Fibroblast of lung (primary cell): ENCODE measurements at places on chromosomes 4 and X. TPM values are rescaled to one million over a fixed set of nuclear protein-coding genes. Genes with fewer than 3 reads are reported as not detected.
A peak's percentile ranks its signal among the peaks of the same experiment; 100 is the strongest.

Gene POU4F2
- polyA plus RNA-seq, result not detected in 2 replicates

Gene PPP2R2C
- polyA plus RNA-seq, result 0.10 and 0.17 TPM in 2 replicates

DNA sequence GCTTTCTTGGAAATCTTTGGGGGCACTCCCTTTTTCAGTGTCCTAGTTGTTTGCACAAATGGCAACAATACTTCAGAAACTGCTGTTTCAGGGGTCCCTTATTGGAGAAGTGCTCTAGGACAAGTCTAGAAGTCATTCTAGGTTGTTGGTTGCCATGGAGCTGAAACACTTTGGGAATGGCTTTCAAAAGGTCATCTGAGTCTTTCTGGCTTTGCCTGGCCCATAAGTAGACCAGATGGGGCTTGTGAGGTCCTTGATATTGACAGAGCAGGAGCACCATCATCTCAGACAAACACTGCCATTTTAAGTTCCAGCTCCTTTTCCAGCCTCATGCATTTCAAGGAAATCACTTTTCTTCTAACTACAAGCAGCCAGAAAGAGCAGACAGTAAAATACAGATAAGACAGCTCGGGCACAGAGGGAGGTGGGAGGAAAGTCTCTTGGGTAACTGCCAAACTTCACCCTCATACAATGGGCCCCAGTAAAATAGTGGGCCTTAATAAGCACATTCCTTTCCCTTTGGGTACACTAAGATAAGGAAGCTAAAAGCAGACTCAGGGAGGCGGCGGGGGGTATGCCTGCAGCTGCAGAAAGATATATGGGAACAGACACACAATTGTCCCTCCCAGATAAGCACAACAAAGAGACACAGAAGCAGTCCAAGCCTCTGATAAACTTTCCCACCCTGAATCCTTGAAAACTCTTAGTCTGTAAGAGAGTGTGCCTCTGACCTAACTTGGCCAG is 8.5 kb upstream of the NXF3 start:
- no peak for DNase-seq

GRCh38 chr4:73948291-73948690 is 33.5 kb downstream of the PF4 start:
- DNase-seq, result no peak

Gene RLIM
- polyA plus RNA-seq, result 25.0 and 29.9 TPM in 2 replicates

Gene GK2
- not detected in 2 replicates for polyA plus RNA-seq

Gene ZNF157
- polyA plus RNA-seq, result 0.02 TPM in 1 of 2 replicates, not detected in the other

- no peak for DNase-seq
These were observed 17.7 kb downstream of the OGT start for GRCh38 chrX:71550578-71550977.

DNA sequence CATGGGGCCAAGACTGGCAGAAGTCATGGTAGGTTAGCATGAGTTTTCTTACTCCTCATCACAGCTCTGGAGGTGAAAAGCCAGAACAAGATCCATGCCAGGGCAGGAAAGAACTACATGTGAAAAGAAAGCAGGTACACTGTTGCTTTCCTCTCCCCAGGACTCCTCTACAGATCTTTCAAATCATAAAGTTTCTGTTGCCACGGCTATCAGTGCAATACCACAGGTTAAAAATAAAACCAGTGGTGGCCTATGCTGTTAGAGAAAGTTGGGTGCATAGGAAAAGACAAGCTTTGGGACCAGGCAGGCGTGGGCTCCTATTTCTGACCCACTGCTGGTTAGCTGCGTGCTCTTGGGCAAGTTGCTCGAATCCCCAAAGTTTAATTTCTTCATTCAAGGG is 81.4 kb downstream of the SH3RF1 start:
- no peak for DNase-seq

Gene VCX3B
- not detected in 2 replicates for polyA plus RNA-seq

Gene VSIG4
- polyA plus RNA-seq, result not detected in 2 replicates

DNA sequence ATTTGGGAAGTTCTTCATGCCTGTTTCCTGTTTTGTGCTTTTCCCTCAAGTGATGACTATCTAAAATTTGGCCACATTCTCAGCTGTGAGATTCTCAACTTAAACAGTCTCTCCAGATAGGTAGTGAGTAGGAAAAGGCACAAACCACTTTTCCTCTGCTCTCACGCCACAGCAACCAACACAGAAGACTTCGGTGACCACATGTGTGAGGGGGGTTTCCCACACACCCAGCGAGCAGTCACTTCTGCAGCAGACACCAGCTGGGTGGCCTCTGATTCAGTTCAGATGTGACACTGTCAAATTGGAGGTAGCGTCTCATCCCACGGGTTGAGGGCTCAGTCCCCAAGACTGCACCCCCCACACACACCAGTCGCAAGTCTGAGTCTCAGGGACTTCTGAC is 25.1 kb upstream of the CLDN34 start:
- DNase-seq, result no peak

DNA sequence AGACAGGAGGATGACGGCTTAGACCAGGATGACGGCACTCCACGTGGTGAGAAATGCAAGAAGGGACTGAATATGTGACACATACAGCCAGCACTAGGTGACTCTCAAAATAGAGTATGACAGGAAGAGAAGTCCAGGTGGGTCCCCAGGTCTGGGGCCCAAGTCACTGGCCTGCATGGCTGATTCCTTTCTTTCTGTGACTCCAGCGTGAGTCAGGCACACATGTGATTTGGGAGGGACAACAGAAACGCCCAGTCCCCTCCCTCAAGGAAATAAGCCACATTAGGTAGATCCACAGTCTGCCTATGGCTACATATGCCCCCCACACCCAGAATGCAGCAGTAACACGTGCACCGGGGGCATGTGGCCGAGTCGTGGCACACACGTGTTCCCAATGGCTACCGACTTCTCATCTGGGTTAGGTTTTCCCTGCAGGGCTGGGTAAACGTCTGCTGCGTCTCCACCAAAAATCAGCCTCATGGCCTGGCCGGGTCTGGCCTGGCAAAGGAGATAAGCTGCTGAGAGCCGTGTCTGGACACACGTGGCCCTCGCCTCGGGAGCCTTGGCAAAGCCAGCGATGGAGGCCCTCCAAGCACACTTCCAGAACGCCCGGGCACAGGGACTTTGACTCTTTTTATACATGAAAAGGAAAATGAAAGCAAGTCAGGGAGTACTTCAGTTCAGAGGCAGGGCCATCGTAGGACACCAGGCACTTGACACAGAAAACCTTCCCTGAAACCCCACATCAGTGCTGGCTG is 19.3 kb downstream of the SEL1L3 start:
- no peak for DNase-seq

DNA sequence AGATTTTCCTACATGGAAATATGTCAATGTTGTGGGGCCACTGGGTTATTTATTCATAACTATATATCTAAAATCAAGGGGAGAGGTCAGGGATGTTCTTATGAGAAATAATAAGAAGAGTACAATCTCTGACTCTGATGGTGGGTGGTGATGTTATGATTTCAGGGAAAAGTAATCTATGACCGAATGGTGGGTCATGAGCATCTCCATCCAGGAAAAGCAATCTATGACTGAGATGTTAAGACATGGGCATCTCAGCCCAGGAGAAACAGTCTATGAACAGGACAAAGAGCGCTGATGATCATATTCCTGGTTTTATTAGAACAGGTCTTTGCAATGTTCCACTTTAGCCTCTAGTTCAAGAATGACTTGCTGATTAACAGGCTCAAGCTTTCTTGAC is 137.1 kb downstream of the ARSF start:
- DNase-seq, result no peak

- DNase-seq, result no peak
These were observed 161.1 kb upstream of the NAP1L5 start for GRCh38 chr4:88858752-88859151.

DNA sequence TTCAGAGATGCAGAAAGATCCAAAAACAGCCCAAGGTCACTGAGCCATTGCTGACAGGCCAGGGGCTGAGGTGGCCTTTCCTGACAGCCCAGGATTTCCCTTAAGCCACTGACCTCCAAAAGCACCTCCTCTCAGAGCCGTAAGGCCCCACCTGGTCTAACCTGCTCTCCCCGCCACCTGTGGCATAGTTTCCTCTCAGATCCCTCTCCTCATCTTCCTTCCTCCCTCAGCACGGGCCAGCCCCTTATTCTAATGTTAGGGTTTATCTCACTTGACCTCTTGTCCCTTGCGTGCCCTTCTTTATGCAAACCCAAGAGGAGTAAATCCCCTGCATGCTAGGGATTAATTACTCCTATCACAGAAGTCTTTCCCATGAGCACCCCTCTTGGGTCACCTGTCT is 113.0 kb downstream of the RBM47 start:
- DNase-seq, result no peak

Gene PLP1
- polyA plus RNA-seq, result 0.12 and 0.17 TPM in 2 replicates

GRCh38 chrX:39753293-39753996 is 344.3 kb downstream of the BCOR start:
- no peak for DNase-seq

GRCh38 chr4:27145597-27145996 is 285.0 kb downstream of the STIM2 start:
- DNase-seq, result peak; percentile 7

Gene SRPK3
- polyA plus RNA-seq, result 0.15 and 0.40 TPM in 2 replicates
